Effector CD4-positive, alpha-beta T cell (primary cell): ENCODE measurements at places on chromosomes 4 and X.

- no peak for DNase-seq
These were observed 96.6 kb downstream of the ATRX start for GRCh38 chrX:77689376-77689775.

DNA sequence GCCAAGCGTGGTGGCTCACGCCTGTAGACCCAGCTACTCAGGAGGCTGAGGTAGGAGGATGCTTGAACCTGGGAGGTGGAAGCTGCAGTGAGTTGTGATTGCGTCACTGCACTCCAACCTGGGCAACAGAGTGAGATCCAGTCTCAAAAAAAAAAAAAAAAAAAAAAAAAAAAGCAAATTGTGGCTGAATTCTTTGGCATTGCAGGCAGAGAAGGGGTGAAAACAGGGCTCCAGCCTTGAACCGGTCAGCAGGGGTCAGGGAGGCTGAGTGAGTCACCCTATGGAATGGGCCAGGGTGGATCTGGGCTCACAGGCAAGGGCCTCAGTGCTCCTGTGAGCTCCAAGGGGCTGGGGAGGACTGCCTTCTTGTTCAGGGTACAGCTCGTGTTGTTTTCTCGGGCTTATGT, 13.2 kb upstream of the FAM3A start:
- no peak for DNase-seq

- DNase-seq, result peak; percentile 49
These were observed 33.0 kb upstream of the TMEM131L start for GRCh38 chr4:153432965-153433753.

GRCh38 chr4:2255501-2256155, 6.3 kb downstream of the MXD4 start:
- no peak for DNase-seq

DNA sequence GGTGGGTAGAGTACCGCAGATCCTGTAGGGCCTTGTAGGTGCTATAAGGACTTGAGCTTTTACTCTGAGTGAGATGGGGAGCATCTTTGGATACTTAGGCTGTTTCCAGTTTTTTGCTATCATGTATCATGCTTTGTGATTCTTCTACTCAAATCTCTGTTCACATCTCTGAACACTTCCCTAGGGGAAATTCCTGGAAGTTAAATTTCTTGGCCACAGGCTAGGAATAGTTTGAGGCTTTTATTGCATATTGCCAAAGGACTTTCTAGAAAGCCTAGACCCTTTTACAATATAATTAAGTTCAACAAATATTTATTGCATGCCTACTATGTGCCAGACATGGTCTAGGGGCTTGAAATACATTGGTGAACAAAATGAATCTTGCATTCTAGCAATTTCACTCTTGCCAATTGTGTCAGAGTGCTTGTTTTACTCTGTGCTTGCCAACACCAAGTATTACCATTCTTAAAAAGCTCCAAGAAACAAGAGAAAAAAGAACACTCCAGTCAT, 4.1 kb upstream of the PGRMC1 start:
- no peak for DNase-seq

- DNase-seq, result no peak
These were observed 180.2 kb downstream of the FRAS1 start for GRCh38 chr4:78237360-78237759.

DNA sequence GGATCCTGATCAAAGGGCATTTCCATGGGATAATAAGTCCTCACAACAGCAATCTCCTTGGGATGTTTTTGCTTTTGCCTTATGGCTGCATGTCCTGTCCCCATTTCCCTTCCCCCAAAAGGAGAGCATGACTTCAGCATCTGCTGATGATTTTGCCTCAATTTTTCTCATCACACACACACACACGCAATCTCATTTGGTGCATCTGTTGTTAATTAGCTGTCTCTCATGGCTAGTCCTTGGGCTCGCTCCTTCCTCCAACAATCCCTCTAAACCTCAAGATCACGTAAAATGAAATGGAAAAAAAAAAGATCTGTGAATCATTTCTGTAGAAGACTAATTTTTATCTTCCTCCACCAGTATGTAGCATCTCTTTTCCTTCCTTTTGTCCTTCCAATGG, 153.6 kb downstream of the RBMX2 start:
- DNase-seq, result no peak

GRCh38 chr4:18582841-18583240, 561.3 kb upstream of the LCORL start:
- DNase-seq, result no peak
